PC-3 (cell line): ENCODE measurements at places on chromosomes 6 and 20. TPM values are rescaled to one million over a fixed set of nuclear protein-coding genes. Genes with fewer than 3 reads are reported as not detected.

DNA sequence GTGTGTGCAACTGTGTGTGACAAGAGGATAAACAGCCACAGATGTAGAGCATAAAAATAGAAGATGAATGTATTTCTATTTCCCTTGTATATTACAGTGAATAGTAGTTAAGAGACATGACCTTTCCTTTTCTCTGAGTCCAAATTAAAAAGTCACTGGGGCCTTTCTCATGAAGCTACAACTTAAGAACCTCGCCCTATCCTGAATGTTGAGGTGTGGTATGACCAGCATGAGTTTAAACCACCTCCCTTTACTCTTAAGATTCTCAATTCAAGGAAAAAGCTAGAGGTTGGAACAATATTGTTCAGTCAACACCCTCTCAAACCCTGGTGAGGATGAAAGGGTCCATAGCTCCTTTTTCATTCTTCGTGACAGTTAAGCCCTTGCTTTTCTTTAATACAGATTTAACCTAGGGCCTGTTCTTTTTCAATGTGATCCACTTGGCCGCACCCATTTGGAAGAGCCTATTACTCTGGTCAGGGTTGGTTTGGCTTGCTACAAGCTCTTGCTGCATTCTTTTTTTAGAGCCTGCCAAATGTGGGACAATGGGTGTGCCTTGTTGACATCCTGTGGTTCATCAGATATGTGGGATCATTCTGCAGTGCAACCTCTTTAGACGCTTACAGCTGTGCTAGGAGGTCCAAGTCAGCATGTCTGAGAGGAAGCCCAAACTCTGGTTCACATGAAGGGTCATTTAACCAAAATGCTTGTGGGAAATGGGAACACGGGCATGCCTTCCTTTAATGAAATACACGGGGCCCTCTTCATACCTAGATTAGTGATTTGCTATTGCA is 290.0 kb downstream of the HAO1 start:
- peaks cover 14% of the 10 kb centered on the region for H3K4me1 ChIP-seq
- H3K36me3 ChIP-seq, result no peaks in the 10 kb centered on the region
- DNase-seq, result peak; percentile 84
- peak overlapping the region; percentile 32 for H3K27ac ChIP-seq

- peak overlapping the region; percentile 7; the same call in 1 of the 2 replicates for H3K4me3 ChIP-seq
- peaks cover 31% of the 10 kb centered on the region for H3K4me1 ChIP-seq
- peak; percentile 71 for DNase-seq
- H3K27ac ChIP-seq, result peak overlapping the region; percentile 93
Observed at GRCh38 chr6:119627908-119628669, 278.5 kb upstream of the MAN1A1 start.

DNA sequence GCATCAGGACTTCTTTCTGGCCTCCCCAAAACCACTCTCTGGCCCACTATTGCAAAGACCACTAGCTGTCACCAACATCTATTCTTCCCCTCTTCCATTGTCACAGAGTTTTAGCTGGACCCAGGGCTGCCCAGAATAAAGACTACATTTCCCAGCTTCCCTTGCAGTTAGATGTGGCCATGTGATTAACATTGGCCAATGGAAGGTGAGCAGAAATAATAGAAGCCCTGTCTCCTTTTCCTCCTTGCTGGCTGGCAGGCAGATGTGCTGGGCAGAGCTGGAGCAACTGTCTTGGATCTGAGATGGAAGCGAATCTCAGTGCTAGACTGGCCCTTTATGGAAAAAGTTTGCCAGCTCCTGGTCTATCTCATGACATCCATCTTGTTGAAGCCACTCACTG is 97.0 kb downstream of the KCNB1 start:
- H3K27ac ChIP-seq, result no peak overlapping the region
- peak; percentile 59 for DNase-seq
- H3K4me1 ChIP-seq, result no peaks in the 10 kb centered on the region
- H3K27me3 ChIP-seq, result peaks cover 14% of the 10 kb centered on the region
- no peak overlapping the region for H3K4me3 ChIP-seq
- H3K36me3 ChIP-seq, result no peaks in the 10 kb centered on the region

- H3K27ac ChIP-seq, result no peak overlapping the region
- H3K27me3 ChIP-seq, result no peaks in the 10 kb centered on the region
- DNase-seq, result no peak
- peaks cover 13% of the 10 kb centered on the region for H3K4me1 ChIP-seq
- no peaks in the 10 kb centered on the region for H3K36me3 ChIP-seq
Observed at GRCh38 chr6:35501784-35502183, 4.9 kb upstream of the TEAD3 start.

GRCh38 chr6:7537565-7538174 is 3.8 kb upstream of the DSP start:
- no peaks in the 10 kb centered on the region for H3K36me3 ChIP-seq
- peaks cover 15% of the 10 kb centered on the region for H3K4me1 ChIP-seq
- H3K4me3 ChIP-seq, result no peak overlapping the region
- no peak overlapping the region for H3K27ac ChIP-seq
- H3K27me3 ChIP-seq, result no peaks in the 10 kb centered on the region

GRCh38 chr6:131917318-131917717 is 33.9 kb downstream of the CCN2 start:
- peaks cover 9% of the 10 kb centered on the region for H3K4me1 ChIP-seq
- H3K36me3 ChIP-seq, result no peaks in the 10 kb centered on the region
- DNase-seq, result no peak
- H3K27me3 ChIP-seq, result no peaks in the 10 kb centered on the region
- no peak overlapping the region for H3K27ac ChIP-seq

DNA sequence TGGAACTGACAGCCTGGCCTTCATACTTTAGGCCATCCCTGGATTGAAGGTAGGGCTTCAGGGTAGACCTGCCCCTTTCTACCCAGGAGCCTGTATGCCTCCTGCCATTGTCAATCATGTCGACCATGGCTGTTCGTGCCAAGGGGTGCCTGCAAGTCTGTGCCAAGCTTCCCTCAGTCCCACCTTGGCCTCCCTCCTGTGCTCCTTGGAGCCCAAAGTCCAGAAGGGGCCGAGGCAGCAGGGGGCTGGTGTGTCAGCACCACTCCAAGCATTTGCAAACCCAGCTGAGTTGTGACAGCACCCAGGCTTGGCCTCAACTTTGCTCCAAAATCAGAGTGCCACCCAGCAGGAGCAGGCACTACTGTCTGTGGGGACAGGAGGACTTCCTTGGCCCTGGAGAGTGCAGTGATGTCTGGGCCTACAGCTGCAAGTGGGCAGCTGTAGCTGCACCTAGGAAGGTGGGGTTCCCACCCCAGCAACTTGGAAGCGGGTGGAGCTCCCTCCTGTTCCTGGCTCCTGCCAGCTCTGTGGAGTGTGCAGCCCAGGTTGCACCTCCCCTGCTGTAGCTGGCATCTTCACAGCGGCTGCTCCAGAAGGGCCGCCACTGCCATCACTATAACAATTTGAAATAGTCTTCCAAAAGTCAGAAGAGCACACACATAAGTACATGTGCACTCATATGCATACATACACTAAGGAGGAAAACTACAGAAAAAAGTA is 1719.3 kb downstream of the HACE1 start:
- DNase-seq, result no peak
- H3K4me1 ChIP-seq, result no peaks in the 10 kb centered on the region
- no peaks in the 10 kb centered on the region for H3K36me3 ChIP-seq
- no peaks in the 10 kb centered on the region for H3K27me3 ChIP-seq

GRCh38 chr20:48920527-48921167 is 864 bp upstream of the ARFGEF2 start:
- peak overlapping the region; percentile 89 for H3K4me3 ChIP-seq
- H3K27me3 ChIP-seq, result no peaks in the 10 kb centered on the region
- no peak overlapping the region for H3K27ac ChIP-seq
- DNase-seq, result no peak

DNA sequence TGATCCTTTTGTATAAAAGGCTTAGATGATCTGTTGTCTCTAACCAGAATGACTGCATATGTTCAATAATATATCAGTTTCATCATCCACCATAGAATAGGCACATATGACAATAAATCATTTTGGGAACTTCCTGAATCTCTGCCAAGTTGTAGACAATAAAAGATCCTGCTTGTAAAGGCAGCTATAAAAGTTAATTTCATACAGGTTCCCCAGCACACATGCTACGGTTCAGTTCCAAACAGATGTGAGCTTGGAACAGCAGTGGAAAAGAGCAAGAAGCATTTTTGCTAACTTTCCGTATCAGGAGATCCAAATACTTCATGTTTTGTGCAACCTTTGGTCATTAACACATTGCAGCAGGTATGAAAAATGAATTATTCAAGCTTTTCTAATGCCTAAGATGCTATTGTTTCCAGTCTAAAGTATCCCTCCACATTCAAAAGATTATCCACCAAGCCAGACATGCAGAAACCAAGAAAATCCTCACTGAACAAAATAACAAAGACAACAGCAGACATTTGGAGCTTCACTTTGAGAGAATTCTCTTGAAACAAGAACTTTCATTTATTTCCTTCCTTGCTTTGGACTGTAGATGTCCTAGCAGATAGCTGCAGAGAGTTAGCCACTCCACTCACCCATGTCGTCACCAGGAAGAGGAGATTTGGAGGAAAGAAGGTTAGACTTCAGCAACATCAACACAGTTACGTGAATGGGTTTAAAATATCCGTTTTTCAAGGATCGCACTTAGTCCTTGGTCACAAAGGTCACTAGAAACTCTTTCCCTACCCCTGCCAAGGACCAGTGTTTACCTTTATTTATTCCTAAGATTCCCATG is 453.5 kb upstream of the JARID2 start:
- H3K36me3 ChIP-seq, result no peaks in the 10 kb centered on the region
- no peak overlapping the region for H3K27ac ChIP-seq
- H3K4me1 ChIP-seq, result peaks cover 8% of the 10 kb centered on the region; the same call in 1 of the 2 replicates

DNA sequence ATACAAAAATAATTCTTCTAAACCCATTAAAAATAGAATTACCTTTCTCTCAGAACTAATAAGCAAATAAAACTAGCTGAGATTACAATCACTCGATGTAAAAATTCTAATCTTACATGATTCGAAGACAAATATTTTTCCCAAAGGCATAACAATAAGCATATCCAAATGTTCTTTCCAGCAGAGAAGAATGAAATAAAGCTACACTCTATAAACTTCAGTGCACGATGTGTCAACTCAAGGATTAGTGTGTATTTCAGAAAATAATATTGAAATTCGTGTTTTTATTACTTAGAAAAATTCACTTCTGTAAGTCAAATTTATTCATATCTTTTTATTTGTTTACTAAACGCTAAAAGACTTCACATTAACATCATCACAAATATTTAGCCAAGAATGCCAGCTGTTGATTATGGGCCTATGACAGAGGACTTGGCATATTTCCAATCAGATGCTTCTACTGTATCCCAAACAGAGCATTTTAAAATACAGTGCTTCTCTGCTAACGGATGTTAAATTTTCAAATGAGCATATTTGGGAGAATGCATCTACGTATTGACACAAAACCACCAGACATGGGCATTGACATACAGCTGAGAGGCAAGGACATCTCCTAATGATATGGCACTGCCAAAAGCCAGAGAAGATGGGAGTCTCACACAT is 54.7 kb upstream of the PDE7B start:
- DNase-seq, result no peak
- no peaks in the 10 kb centered on the region for H3K4me1 ChIP-seq
- H3K27ac ChIP-seq, result no peak overlapping the region
- no peaks in the 10 kb centered on the region for H3K36me3 ChIP-seq
- H3K27me3 ChIP-seq, result no peaks in the 10 kb centered on the region
- H3K4me3 ChIP-seq, result no peak overlapping the region

- no peak overlapping the region for H3K27ac ChIP-seq
- H3K4me1 ChIP-seq, result no peaks in the 10 kb centered on the region
- H3K27me3 ChIP-seq, result no peaks in the 10 kb centered on the region
- DNase-seq, result peak; percentile 58
- H3K4me3 ChIP-seq, result peak overlapping the region; percentile 45; the same call in 1 of the 2 replicates
- H3K36me3 ChIP-seq, result no peaks in the 10 kb centered on the region
Observed at GRCh38 chr20:31822421-31823330, 3.5 kb downstream of the MYLK2 start.

DNA sequence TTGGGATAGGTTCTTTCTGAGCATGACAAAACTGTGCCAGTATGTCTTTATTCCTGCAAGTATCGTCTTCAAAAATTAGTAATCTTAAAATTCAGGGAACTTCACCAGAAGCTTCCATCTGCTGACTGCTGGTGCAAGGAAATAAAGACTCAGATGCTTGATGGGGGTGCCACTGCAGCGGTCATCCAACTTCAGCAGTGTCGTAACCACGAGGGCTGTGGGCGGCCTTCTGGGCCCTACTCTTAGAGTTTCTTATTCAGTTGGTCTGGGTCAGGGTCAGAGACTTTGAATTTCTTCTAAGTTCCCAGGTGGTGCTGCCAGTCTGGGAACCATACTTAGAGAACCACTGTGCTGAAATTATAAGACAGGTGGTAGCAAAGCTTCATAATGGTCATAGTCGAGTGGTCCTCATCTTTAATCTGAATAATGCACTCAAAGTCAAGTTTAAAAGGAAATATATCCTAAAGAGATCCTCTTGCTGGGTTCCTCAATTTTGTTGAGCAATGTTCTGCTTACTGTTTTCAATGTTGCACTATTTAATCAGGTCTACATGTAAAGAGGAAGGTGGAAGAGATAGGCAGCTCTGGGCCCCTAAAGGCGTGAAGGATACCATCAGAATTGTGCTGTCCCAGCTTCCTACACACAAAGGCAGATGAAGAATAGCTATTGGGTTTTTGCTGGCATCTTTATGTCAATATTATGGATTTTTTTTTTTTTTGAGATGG is 165.4 kb upstream of the GMDS start:
- no peaks in the 10 kb centered on the region for H3K27me3 ChIP-seq
- no peak for DNase-seq
- H3K4me3 ChIP-seq, result no peak overlapping the region

- no peak for DNase-seq
- H3K27ac ChIP-seq, result no peak overlapping the region
- H3K4me3 ChIP-seq, result no peak overlapping the region
- H3K36me3 ChIP-seq, result no peaks in the 10 kb centered on the region
- H3K27me3 ChIP-seq, result no peaks in the 10 kb centered on the region
Observed at GRCh38 chr6:159718634-159719033, 8.7 kb upstream of the WTAP start.

DNA sequence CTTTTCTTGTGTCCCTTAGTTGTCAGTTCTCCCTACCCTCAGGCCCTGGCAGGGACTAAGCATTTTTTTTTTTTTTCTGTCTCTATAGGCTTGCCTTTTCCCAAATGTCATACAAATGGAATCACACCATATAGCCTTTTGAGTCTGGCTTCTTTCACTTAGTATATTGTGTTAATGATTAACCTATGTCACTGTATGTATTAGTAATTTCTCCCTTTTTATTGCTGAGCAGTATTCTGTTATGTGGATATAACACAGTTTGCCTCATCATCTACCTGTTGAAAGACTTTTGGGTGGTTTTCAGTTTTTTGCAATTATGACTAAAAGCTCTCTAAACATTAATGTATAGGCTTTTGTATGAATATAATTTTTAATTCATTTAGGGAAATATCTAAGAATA is 16.0 kb upstream of the FBXO30 start:
- H3K4me1 ChIP-seq, result no peaks in the 10 kb centered on the region
- H3K4me3 ChIP-seq, result no peak overlapping the region
- DNase-seq, result no peak
- no peaks in the 10 kb centered on the region for H3K36me3 ChIP-seq

SCGN gene
- total RNA-seq, result not detected in 2 replicates

CPNE5 gene
- 0.29 TPM in 1 of 2 replicates, not detected in the other for total RNA-seq

SIRPB2 gene
- total RNA-seq, result 0.52 and 2.1 TPM in 2 replicates

CRISP3 gene
- total RNA-seq, result not detected in 2 replicates

SLC13A3 gene
- not detected in 2 replicates for total RNA-seq

HLA-DMB gene
- total RNA-seq, result not detected in 2 replicates

TSBP1 gene
- not detected in 2 replicates for total RNA-seq

DEFB125 gene
- total RNA-seq, result not detected in 2 replicates

SAMHD1 gene
- 23.0 and 24.2 TPM in 2 replicates for total RNA-seq

VIP gene
- not detected in 2 replicates for total RNA-seq

RSPO3 gene
- total RNA-seq, result not detected in 2 replicates
